ENCODE measurements at places on chromosomes 7 and 10.

DNA sequence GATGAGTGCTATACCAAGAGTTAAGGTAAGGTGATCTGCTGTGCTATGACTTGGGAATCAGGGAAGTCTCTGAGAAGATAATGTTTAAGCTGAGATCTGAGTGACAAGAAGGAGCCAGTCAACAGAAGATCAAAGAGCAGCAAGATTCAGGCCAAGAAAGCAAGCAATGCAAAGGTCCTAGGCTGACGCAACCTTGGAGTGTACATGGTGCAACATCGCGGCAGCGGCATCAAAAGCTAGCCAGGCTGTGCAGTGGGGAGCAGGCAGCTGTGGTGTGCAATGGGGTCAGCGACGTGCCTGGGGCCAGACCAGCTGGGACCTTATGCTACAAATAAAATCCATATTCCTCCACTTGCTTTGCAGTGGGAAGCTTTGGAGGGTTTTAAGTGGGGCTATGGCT is 324.1 kb downstream of the LRMDA start:
- no peak for DNase-seq

DNA sequence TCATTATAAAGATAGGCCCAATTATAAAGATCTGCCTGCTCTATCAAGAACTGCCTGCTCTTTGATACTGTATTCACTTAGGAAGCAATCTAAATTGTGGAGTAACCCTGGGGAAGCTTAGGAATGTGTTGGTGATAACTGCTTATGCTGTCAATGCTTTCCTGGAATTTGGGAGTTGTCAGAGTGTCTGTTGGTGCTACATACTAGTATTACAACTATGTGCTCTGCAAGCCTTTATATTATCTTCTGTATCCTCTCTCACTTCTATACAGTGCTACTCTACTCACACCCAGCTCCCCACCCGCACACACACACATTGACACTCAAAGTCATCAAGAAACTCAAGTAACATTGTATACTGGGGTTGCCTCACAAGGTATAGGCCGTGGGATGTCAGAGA is 6.1 kb downstream of the ZNF277 start:
- no peak for DNase-seq

GRCh38 chr10:59124187-59124586 is 52.3 kb upstream of the PHYHIPL start:
- DNase-seq, result no peak

GRCh38 chr10:52447931-52448353 is 133.9 kb downstream of the DKK1 start:
- no peak for DNase-seq
